ENCODE measurements at places on chromosomes 1 and 21.

DNA sequence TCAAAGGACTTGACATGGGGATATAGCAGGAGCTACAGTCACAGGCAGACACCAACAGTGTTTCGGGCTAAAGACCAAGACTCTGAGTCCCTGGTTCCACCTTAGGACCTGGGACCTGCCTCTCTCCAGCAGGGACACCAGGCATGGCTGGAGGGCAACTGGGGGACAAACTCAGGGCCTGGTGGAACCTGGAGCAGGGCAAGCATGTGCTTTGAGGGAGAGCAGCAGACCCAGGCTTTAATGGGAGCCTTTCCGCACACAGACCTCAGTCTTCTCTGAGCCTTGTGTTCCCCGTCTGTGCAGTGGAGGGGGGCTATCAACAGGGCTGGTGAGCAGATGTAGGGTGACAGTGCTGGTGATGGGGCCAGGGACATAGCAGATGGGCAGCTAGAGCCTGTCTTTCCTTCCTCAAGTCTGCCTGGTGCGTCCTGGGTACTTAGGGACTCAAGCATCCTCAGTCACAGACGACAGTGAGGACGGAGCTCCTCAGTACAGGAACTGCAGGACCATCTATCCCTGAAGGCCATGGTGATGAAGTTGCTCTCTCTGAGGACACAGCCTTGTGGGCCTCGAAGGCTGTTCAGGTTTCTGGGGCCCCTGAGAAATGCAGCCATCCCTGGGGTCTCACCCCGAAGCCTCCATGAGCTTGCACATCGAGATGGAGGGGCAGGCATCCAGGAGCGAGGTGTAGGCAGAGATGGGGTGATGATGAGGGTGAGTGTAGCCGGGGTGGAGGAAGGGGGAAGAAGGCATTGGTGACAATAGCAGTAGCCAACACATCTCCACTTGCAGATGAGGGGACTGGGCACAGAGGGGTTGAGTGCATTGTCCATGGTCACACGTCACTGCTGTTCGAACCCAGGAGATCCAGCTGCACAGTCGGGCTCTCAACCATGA is 593.4 kb downstream of the PTPRU start:
- DNase-seq, result no peak

GRCh38 chr1:15684042-15684461 is at the start of gene PLEKHM2:
PLEKHM2 (plus strand) TSS chr1:15684320; CDS start chr1:15684559, 239 bp downstream.
- DNase-seq, result peak; percentile 77

DNA sequence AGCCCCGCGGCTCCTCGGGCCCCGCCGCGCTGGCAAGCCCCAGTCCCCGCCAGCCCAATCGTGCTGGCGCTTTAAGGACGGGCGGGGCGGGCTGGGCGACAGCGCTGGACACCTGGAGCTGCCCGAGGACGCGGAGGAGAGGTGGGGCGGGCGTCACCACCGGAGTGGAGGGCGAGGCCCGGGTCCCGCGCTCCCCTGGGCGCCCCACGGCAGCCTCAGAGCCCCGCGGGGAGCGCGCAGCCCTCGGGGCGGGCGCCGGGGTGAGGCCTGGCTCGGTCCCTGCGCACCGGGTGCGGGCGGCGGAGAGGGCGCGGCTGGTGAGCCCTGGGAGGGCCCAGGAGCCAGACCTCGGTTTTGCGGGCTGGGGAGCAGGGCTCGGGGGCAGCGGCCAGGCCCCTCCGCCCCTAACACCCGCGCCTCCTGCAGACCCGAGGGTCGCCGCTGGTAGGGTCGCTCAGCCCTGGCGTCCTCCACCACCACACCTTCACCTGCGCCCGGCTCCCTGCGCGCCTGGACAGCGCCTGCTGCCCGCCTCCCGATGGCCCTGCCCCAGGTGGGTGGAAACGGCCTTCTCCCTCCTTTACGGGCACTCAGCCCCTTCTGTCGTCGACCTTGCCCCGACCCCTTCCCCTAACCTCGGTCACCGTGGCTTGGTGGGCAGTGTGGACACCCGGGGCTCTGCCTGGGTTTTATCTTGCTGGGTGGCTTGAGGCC is at the start of gene TMEM61:
Gene TMEM61, plus strand, starts transcription at position 101 of the 714 bp plus-strand sequence. Its CDS starts 438 bp downstream, at position 539.
- DNase-seq, result no peak

DNA sequence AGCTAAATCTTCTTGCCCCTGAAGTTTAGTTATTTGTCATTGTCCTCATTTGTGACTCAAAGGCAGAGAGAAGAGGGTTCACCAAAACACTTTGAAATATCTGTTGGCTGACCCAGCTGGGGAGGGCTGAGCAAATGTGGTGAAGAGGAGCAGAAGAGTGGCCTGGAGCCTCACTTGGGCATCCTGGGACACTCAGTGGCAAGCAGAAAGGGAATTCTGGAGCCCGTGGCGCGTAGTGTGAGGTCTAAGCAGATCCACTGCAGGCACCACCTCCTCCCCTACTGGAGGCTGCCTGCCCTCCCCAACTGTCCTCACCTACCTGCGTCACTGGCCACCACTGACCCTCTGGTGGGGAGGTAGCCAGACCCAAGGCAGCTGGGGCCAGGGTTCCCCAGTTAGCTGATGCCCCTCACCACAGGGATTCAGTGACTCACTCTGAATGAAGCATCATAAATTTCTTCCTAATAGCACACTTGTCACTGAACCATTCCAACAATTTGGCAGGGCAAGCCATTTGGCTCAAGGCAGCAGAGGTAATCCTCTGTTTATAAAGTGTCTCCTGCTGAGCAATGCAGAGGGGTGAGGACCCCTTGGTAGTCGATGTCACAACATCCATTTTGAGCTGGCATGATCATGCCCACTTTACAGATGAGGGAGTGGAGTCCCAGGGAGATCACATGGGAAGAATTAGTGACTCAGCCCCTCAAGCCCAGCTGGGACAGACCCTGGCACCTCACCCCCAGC is 80.3 kb downstream of the NENF start:
- DNase-seq, result no peak

- no peak for DNase-seq
Observed at GRCh38 chr1:185244015-185244747, 72.9 kb downstream of the IVNS1ABP start.

- no peak for DNase-seq
Observed at GRCh38 chr1:41648844-41649243, 164.4 kb upstream of the EDN2 start.

DNA sequence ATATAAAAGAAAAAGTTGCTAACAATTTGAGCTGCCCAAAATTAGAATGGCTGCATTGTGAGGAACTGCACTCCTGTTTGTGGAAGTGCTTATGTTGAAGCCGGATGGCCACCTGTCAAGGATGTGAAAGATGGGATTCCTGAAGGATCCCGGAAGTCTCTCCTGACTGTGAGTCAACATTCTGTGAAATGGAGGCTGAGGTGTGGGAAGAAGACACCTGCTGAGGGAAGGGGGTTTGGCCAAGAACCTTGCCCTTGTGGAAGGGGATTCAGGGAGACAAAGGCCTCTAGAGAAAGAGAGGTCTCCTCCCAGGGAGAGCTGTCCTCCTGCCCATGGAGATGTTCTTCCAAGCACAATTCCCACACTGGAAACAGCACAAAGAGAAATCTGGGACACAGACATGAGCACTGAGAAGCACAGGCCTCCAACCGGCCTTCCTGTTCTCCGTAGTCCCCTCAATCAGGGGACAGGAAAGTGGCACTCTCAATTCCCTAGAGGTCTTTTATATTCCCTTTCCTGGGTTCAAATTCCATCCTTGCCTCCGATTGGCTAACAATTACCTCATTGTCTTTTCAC is 70.5 kb downstream of the CD2 start:
- no peak for DNase-seq

- no peak for DNase-seq
Observed at GRCh38 chr1:244341455-244342450, 110.0 kb downstream of the ADSS2 start.

DNA sequence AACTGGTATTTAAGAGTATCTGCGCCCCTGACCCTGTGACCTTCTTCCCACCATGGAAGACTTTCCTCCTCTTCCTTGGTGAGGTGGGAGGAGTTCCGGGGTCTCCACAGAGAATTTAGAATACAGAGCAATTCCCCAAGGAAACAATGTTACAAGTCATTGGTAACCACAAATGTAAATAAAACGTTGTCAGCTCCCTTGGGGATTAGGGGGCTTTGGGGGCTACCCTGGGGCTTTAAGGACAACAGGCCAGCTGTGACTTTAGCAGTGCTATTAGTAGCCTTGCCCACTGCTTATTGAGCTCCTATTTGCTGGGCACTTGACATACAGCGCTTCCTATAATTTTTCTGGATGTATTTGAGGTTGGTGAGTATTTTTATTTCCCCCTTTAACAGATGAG is 69.0 kb downstream of the IGSF21 start:
- no peak for DNase-seq

- no peak for DNase-seq
Observed at GRCh38 chr1:210743038-210743437, 390.9 kb downstream of the KCNH1 start.

- no peak for DNase-seq
Observed at GRCh38 chr1:230260831-230261230, 165.3 kb downstream of the PGBD5 start.

DNA sequence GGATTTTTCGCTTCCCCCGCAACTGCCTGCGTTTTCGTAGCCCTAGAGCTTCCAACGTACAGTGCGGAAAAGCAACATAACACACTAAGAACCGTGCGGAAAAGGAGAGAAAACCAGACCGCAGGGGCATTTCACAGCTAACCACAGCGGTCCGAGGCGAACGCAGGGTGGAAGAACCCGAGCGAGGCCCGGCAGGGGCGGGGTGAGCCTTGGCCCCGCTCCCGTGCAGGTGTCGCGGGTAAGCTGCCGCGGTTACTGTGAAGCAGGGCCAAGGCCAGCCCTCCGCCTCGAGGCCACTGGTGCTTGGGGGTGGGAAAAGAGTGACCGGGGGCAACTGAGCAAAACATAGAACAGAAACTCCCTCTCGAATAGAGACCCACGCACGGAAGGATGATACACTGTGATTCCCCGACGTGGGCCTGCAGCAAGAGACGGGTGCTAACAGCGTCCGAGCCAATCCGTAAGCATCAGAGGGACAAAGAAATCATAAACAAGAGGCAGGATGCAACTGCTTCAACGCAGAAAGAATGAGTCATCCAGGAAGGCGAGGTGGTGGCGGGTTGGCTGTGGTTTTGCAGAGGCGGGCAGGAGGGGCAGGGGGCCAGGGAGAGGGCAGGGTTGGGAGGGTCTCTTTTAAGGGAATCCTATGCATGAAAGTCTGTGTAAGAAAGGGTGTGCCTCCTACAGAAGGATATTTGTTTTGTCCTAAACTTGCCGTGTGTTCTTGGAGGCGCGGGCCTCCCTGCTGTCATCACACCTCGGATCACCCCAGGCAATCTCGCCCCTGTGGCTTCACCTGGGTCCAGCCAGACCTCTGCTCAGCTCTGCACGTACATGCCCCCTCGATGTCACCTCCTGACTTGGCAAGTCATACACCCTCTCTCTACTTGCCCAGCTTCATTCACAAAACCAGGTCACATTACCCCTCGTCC is 7.3 kb downstream of the GNG4 start:
- peak; percentile 33 for DNase-seq

DNA sequence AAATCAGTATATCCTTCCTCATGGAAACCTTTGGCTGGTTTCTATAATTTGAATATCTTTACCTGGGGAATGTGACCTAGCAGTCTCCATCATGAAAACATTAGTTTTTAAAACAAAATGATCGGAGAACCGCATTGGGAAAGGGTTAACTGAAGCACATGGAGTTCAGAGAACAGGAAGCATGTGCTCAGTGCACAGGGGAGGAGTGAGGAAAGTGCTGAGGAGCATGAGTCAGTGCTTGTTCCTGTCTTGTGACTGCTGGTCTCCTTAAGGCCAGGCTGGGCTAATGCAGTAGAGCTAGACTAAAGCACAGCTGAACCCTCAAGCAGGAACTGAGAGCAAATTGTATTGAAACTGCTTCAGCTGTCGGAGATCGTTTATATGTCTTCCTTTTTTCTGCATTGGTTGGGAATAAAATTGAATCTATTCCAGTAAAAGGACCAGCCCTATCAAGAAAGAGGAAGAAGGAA is 5.8 kb downstream of the IFI16 start:
- peak; percentile 87 for DNase-seq

- no peak for DNase-seq
Observed at GRCh38 chr1:92029241-92029922, 403 bp upstream of the EPHX4 start.

DNA sequence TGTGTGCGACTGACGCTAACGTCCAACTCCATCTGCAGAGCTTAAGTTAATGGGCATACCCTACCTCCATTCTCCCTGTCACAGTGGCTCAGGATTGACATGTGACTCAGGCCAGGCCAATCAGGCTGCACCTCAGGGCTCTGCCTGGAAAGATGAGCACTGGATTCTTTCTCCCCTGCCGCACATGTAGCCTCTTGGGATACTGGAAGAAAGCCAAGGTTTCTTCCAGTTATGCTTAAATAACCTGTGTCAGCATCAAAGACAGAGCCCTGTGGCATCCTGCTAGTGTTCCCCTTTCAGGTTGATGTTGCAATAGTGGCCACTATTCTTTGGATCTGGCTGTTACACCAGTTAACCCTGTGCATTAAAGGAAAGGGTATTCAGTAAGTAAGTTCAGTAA is 55.0 kb upstream of the SYT6 start:
- DNase-seq, result no peak

DNA sequence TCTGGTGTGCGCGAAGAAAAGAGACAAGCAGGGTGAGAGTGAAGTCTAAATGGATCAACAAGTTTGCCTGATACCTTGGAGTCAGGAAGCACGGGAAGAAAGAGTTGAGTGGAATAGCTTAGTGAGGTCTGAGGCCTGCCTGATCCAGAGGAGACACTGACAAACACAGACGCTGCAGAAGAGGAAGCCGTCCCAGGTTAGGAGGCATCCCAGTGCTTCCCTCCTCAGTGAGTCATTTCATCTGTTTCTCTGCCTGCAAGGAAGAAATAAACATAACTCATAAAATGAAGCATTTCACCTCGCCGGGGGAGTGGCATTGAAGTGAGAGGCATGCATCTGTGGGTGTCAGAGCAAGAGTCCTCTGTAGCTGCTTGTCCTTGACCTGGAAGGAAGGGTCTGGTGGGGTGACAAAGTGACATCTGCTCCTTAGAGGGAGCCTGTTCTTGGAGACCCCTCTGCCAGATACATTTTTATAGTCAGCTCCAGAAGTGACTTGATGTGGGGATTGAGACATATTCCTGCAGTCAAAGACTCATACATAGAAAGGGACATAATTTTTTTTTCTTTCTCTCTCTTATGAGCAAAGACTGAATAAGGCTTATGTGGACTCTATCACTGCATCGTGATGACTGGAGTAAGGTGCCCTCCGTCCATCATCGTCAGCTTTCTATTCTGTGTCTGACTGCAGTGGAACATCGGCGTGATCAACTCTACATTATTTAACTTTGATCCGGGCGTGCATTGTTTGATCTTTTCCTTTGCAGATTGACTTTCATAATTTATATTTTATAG is 256.7 kb downstream of the KIF26B start:
- no peak for DNase-seq

GRCh38 chr1:41800311-41800829 is 118.4 kb downstream of the HIVEP3 start:
- DNase-seq, result peak; percentile 61

DNA sequence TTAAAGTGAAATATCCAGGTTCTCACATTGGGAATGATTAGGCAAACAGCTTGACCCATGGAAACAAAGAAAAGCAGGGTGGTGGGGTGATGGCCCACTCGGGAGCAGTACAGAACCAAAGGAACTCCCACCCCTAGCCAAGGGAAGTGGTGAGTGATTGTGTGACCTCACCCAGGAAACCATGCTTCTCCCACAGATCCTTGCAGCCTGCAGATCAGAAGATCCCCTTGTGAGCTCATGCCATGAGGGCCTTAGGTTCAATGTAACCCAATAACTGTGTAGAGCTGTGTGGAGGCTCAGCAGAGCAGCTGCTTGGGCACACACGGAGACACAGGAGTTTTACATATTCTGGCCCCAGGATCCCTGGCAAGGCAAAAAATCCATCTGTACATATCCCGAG is 311.8 kb upstream of the DPYD start:
- DNase-seq, result no peak
